Activated T-helper 1 cell treated with Interleukin-2 at 50 U/mL for 16 hours (primary cell): ENCODE measurements at places on chromosomes 2 and 18.

- no peak for DNase-seq
Observed at GRCh38 chr2:71600555-71600954, 147.2 kb downstream of the DYSF start.

GRCh38 chr2:30366199-30366691 is 80.8 kb upstream of the LCLAT1 start:
- peak; percentile 5 for DNase-seq

GRCh38 chr2:141068053-141068682 is 1062.6 kb downstream of the LRP1B start:
- no peak for DNase-seq

GRCh38 chr2:234331566-234331965 is 165.3 kb downstream of the ARL4C start:
- no peak for DNase-seq

- DNase-seq, result no peak
Observed at GRCh38 chr18:33711514-33711913, 133.5 kb downstream of the ASXL3 start.

- no peak for DNase-seq
Observed at GRCh38 chr2:21580391-21580790, 456.6 kb downstream of the TDRD15 start.

- DNase-seq, result no peak
Observed at GRCh38 chr2:39008665-39009064, 112.2 kb downstream of the SOS1 start.

GRCh38 chr2:215712219-215712868 is 276.5 kb upstream of the FN1 start:
- DNase-seq, result no peak

GRCh38 chr2:78980152-78980465 is 45.4 kb upstream of the REG3G start:
- DNase-seq, result no peak

- no peak for DNase-seq
Observed at GRCh38 chr2:146784602-146785001, 1060.2 kb upstream of the ACVR2A start.

- no peak for DNase-seq
Observed at GRCh38 chr18:10690366-10690765, 164.5 kb downstream of the NAPG start.

DNA sequence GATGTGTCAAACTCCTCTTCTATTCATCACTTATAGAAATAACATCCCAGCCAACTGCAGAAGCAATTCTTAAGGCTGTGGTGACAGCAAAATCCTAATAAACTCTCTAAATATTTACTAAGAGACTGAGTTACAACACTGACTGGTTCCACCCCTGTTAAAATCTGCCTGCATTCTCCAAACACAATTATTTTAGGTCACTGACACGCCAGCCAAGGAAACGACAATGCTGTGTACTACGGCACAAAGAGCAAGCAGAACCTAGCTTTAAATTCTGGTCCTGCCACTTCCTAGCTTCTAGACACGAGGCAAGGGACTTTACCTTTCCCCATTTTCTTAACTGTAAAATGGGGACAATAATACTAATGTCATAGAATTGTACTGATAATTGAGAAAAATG is 4.1 kb downstream of the CYRIA start:
- no peak for DNase-seq

- no peak for DNase-seq
Observed at GRCh38 chr18:32093523-32093922, 1.8 kb downstream of the RNF138 start.

DNA sequence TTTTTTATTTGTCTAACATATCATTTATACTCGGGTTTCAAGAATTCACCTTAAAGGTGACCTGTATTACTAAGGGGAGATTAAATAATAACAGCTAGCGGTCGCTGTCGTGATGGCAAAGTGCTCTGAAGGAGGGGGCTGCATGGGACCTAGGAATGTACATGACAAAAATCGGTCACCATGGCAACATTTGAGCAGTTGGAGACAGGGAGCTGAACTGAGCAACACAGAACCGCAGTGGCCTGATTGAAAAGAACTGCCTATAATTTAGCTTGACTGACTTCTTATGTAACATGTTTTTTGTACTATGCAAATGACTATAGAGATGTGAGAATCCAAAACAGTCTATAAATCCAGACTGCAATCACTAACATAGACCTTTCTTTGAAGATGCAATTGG is 34.3 kb upstream of the EPHA4 start:
- no peak for DNase-seq

- no peak for DNase-seq
Observed at GRCh38 chr18:13380691-13381070, 162.1 kb downstream of the LDLRAD4 start.

- no peak for DNase-seq
Observed at GRCh38 chr18:14769381-14769780, 21.4 kb downstream of the ANKRD30B start.

GRCh38 chr18:75727456-75727855 is 300.0 kb upstream of the SMIM21 start:
- no peak for DNase-seq

- DNase-seq, result no peak
Observed at GRCh38 chr2:240642061-240642805, 17.0 kb downstream of the GPR35 start.

GRCh38 chr2:190799999-190800398 is 80.6 kb upstream of the GLS start:
- DNase-seq, result no peak

DNA sequence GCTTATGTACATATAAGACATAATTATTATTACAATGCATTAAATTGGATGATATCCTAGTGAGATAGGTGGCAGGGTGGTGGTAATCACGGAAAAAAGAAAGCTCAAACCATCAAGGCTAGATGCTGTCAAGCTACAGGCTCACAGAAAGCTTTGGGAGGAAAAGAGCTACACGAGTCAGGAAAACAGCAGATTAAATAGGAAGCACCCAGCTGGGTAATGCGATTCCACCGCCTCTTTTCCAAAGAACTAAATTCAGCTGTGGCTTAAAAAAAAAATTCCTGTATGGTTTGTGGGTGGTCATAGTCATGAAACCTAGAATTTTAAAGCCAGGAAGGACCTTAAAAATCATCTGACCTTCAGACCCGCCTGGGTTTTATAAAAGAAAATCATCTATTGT is 23.7 kb upstream of the PTPN4 start:
- no peak for DNase-seq

GRCh38 chr2:127157651-127158485 is 50.9 kb upstream of the BIN1 start:
- no peak for DNase-seq

- DNase-seq, result no peak
Observed at GRCh38 chr2:159902722-159903121, 104.7 kb upstream of the CD302 start.

DNA sequence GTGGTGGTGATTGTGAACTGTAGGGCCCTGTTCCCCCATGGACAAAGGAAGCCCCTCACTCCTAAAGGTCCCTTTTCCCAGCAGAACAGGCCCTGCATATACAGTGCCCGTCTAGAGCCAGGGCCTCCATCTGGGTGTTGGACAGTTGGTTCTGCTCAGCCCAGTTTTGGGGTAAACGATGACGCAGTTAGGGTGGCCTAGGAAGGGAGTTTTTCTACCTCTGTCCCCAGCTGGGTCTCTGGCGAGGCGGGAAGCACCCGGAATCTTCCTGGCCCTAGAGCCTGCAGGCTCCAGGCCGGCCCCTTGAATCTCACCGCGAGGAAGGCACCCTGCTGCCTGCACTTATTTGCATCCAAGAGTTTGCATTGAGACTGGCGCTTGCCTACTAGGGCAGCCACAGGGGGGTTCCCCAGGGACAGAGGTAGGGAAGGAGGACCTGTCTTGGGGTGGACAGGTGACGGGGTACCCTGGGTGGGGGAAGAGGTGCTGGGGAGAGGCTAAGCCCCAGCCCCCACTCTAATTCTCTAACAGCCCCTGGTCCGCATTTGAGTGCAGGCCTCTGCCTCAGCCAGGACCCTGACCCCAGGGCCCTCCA is 529 bp upstream of the MTA3 start:
- no peak for DNase-seq

- DNase-seq, result no peak
Observed at GRCh38 chr2:211903961-211904360, 634.6 kb downstream of the ERBB4 start.

DNA sequence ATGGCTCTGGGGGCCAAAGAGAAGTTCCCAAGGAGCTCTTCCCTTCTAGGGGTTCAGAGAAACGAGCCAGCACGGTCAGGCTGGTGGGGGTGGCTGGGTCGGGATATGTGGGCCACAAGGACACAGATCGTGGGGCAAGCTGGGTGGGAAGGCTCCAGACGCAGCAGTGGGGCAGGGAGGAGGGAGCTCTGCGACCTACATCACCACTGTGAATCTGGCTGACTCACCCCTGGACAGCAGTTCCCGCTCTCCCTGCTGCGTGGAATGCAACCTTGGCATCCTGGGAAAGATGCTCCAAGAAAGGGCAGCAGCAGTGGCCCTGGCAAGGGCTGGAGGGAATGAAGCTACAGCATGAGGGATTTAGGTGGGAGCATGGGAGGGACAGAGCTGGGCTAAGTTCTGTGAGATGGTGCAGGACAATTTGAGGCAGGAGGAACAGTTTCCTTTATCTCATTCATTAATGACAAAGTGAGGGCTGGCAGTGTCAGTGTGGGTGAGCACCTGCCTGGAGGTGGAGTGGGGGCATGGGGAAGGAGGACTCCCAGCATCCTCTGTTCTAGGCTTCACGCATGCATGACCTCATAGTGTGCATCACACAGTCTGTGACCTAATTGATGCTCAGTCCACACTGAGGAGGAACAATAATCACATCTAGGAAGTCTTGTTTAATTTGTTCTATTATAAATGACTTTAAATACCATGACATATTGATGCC is 25.0 kb downstream of the CELF4 start:
- no peak for DNase-seq
